ENCODE measurements at places on chromosomes 3 and 15.

GRCh38 chr15:51186181-51186705 is 91.5 kb upstream of the TNFAIP8L3 start:
- no peak for DNase-seq

DNA sequence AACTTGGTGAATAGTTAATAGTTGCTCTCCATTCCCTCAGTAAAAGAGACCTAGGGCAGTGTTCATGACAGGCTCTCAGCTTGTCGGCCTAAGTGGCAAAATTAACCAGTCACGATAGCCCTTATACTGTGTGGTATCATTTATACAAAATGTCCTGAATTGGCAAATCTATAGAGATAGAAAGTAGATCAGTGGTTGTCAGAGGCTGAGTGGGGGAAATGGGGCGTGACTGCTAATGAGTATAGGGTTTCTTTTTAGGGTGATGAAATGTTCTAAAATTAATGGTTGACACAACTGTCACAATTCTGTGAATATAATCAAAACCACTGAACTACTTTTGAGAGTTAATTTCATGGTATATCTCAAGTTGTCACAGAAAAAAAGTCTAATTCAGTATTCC is 20.9 kb downstream of the ARIH1 start:
- DNase-seq: no peak

DNA sequence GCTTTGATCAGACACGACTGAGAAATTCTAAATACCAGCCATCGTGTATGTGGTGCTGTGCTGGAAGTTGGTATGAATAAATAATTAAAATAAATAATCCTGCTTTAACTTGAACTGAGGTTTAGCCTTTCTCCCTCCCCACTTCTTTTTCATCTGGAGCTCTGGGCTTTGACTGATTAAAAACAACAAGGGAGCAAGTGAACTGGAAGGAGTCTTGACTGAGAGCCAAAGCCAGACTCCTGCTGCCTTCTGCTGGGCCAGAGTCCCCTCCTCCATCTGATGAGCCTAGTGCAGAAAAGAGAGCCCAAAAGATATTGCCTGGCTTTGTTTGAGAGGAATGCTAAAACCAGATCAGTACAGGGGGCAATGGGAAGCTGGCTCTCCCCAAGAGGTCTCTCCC is 96.0 kb downstream of the CCNL1 start:
- no peak for DNase-seq

DNA sequence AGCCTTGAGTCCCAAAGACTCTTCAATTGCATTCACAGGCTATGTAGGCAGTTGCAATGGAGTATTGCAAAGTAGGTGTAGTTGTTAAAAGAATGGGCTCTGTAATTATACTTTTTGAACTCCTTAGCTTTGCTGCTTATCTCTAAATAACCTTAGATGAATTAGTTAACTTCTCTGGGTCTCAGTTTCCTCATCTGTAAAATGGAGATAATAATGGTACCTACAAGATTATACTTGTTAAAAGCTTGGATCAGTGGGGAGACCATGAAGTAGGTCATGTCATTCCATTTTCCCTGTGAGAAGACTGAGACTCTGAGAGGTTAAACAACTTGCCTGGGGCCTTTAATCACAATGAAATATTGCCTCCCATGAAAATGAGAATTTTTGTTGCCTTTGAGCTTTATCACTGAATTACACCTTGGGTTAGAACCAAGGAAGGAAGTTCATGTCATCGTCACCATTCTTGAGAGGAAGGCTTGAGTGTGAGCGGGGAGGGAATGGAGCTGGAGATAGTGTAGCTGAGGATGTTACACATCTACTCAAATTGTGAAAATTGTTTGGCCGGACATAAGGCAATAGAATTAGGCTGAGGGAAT is 38.1 kb downstream of the CTDSPL start:
- DNase-seq: no peak

- peak; percentile 10 for DNase-seq
Observed at GRCh38 chr15:57376696-57377477, 582 bp downstream of the CGNL1 start.
